ENCODE measurements at places on chromosomes 4 and X.
A peak's percentile ranks its signal among the peaks of the same experiment; 100 is the strongest.

DNA sequence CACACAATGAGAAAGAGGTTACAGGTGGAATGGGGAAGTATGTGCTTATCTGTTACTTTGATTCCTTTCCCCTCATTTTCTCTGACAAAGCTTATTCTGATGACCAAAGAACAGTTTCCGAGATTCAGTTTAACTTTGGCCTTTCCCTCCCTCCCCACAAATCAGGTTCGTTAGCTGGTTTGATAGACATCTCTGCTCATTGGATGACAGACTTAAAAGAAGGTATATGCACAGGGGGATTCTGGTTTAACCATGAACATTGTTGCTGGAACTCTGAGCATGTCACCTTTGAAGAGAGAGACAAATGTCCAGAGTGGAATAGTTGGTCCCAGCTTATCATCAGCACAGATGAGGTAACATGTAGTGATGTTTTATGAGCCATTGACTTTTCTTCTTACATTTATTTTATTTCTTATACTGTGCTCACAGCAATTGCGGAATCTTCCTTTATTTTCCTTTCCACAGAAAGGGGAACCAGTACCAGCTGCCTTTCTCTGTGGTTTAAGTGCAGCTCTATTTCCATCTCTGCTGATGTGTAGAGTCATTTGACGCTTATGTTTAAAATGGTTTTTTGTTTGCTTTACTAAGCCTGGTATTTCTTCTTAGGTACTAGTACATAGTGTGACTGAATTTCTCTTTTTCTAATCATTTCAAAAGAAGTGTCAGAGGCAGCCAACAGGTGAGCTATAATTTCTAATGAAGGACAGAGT is 125.0 kb downstream of the AKAP4 start:
- DNase-seq = no peak

DNA sequence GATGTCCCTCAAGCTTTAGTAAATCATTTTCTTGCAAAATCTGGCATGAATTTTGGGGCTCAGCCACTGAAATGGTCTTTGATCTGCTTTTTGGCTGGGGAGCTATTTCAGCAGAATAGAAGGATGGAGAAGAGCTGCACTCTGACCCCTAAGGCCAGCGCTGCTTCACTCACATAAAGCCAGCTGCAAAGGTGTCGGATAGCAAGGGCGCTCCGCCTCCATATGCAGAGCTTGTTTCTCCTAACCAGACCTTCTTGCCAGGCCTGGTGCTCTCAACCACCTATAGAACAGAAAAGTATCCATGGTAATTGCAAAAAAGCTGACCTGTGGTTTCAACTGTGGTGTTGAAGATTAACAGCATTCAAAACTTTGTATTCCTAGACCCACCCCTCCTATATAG is 24.1 kb upstream of the COQ2 start:
- no peak for DNase-seq

DNA sequence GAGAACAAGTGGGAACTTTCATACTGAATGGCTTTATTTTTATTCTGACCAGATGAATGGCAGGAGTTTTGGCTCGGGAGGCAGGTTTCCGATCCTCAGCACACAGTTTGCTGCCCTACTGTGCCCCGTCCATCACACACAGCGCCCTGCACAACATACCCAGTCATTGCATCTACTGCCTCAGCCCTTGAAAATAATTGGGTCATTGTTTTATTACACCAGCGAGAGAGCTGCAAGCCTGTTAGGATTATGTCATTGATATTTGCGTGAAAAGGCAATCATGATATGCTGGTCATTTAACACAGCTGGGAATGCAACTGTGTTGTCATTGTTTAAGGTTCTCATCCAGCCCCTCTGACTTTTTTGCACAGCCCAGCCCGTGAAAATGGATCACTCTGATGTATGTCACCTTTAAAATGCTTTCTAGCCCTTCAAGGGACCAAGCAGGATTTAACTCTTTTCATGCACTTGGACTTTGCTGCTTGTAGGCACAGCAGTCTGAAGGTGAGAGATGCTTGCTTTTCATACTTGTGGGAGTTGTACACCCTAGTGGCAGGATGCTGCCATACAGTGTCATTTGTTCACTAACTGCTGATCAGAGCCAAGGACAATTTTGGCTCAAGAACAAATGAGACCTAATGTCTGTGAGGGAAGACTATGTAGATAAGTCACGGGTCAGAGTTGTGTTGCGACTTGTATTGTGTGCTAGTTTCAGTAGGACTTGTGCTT is 62.3 kb downstream of the RTL9 start:
- no peak for DNase-seq

GRCh38 chr4:73178389-73178788 is 80.2 kb downstream of the ANKRD17 start:
- DNase-seq = no peak

DNA sequence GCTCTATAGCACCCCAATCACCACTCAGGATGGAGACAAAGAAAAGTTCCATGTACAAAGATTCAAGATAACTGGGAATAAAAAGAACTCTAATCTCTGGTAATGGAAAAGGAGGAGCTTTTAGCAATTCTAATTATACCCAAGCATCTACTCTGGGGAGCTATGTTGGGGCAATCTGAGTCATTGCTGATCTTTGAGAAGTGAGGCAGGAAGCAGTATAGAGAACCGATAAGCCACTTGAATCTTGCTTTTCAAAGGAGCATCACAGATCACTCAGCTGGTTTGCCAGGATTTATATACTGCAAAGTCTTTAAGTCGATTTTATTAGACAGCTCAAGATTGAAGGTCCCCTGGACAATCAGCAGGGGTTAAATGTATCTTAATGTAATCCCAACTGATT is 220.0 kb downstream of the ENOX2 start:
- no peak for DNase-seq

- DNase-seq = no peak
Measured at GRCh38 chr4:5678977-5679376, 29.4 kb downstream of the EVC2 start.

GRCh38 chr4:150794706-150795105 is 212.8 kb downstream of the MAB21L2 start:
- no peak for DNase-seq

DNA sequence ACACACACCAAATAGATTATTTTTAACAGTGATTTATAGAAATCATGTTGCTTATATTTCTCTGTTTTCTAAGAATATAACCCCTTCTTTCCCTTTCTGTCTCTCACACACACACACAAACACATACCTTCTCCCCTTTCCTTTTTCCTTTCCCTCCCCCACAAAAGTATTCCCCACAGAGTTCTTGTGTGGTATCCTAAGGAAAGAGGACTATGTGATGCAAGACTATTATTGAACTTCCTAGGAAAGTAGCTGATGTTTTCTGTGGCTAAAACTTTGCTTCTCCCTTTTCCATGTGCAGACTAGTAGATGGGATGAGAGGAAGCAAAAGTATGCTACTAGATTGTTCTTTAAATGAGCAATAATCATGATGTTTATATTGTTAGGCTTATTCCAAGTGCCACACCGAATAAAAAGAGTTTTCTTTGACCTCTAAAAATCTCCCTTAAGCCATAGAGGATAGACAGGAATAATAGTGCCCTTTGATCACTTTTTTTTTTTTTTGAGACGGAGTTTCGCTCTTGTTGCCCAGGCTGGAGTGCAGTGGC is 38.7 kb downstream of the CPEB2 start:
- no peak for DNase-seq

- peak; percentile 87 for DNase-seq
Measured at GRCh38 chrX:153649178-153649914, 2.3 kb downstream of the DUSP9 start.

GRCh38 chr4:26197018-26197779 is 123.6 kb upstream of the RBPJ start:
- peak; percentile 64 for DNase-seq

DNA sequence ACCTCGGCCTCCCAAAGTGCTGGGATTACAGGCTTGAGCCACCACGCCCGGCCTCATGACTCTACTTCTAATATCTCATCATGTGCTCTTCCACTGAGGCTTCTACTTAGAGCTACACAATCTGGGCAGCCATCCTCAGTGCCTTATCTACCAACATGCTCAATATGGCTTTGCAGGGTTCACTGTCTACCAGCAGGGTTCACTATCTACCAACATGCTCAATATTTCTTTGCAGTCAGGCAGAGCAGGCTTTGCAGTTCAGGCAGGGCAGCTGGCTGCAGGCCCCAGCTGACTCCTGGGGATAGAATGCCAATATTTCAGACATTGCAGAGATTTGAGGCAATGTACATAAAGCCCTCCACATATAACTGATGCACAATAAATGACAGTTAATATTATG is 47.5 kb downstream of the PKD2 start:
- DNase-seq = no peak

DNA sequence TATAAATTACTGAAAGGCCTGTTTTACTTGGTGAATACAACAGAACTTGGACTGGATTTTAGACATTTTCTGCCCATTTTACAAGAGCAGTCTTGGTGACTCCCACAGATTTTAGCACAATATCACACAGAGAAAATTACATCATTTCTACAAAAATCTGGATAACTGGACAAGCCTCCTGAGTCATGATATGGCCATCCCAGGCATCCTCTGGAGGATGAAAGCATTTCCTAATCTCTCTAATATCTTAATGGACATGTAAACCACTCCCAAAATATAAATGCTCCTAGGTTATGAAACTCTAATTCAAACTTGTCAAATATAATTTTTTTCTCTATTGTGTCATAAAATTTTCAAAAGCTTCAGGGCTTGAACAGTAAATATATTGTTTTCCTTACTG is 1170.8 kb upstream of the PCDH7 start:
- DNase-seq = no peak

GRCh38 chrX:38473701-38474100 is 87.6 kb upstream of the TSPAN7 start:
- DNase-seq = no peak

- no peak for DNase-seq
Measured at GRCh38 chr4:103207673-103208072, 9.5 kb upstream of the CENPE start.

GRCh38 chr4:29304595-29304994 is 1415.6 kb upstream of the PCDH7 start:
- DNase-seq = no peak

- DNase-seq = no peak
Measured at GRCh38 chr4:123421227-123421936, 24.8 kb downstream of the SPRY1 start.

- no peak for DNase-seq
Measured at GRCh38 chrX:19599253-19599652, 83.9 kb upstream of the MAP3K15 start.

DNA sequence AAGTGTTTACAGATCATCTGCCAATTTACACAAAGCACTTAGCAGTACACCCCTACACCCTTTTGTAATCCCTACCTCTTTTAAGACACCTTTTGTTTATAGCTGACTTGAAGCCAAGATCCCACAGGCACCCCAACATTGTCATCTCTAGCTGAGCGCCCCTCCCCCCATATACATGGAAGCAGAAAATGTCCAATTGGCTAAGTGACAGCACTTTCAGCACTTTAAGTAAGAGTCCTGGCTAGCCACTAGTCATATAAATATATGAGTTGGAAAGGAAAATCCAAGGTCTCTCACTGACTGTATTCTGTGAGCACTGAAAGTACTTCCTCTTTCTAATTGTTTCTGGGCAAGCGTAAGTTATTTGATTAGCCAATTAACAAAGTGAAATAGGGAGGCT is 108.2 kb downstream of the NSUN7 start:
- DNase-seq = no peak

DNA sequence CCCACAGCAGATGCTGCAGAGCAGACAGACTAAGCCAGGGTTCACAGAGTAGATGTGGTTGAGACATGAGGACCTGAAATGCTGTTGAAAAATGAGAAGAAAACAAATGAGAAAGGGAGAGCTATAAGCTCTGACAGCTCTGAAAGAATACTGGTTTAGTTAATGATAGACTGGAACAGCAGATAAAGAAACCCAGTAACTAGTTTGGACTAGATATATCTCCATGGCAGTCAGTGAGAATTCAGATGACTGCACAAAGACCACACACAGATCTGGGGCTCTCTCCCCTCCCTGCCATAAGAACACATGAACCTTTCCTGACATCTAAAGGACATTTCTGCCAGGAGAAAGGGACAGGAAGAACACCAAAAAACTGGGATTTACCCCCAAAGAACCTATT is 8.2 kb downstream of the NAA11 start:
- no peak for DNase-seq

DNA sequence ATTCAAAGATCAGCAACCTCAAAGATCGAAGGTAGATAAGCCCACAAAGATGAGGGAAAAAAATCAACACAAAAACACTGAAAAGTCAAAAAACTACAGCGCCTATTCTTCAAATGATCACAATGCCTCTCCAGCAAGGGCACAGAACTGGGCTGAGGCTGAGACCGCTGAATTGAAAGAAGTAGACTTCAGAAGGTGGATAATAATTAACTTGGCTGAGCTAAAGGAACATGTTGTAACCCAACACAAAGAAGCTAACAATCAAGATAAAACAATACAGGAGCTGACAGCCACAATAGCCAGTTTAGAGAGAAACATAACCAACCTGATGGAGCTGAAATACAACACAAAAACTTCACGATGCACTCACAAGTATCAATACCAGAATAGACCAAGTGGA is 231.1 kb downstream of the STPG2 start:
- DNase-seq = no peak

DNA sequence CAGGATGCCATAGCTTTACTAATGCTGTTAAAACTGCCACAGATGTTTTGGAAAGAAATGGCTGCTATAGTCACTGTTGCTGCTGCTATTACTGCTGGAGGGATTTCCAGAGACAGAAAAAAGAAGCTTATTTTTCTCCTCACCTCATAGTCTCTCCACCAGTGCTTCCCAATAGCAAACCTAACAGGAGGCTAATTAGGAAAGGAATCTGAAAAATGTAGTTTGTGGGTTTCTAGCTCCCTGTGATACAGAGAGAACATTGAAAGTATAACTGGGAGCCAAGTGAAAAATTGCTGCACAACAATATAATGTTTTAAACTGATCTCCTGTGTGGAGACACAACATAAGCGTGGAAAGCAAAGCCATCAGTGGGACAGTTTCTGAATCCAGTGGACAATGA is 8.6 kb upstream of the TSPAN7 start:
- DNase-seq = no peak

GRCh38 chr4:140152013-140152703 is 1.8 kb downstream of the MAML3 start:
- DNase-seq = peak; percentile 73

GRCh38 chr4:27568236-27568951 is 707.8 kb downstream of the STIM2 start:
- DNase-seq = no peak

DNA sequence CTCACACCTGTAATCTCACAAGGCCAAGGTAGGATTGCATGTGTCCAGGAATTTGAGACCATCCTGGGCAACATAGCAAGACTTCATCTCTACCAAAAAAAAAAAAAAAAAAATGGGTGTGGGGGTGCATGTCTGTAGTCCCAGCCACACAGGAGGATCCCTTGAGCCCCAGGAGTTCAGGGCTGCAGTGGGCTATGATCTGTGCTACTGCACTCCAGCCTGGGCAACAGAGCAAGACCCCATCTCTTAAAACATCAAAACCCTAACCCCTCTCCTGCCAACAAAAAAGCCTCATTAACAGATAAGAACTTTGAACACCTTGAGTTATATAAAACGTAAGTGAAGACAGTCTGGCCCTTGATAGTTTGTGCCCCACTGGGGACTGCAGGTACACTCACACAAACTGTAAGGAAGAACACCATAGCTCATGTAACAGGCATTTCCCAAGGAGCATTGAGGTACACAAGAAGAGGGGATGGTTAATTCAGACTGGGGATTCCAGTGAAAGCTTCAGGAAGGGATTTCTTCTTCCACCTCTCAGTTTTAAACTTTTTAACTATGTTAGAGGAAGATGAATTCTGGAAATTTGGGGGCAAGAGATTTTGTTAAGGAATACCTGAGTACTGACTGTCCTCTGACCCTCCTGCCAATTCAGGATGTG is 34.7 kb downstream of the RBPJ start:
- no peak for DNase-seq

GRCh38 chr4:27711041-27711440 is 850.4 kb downstream of the STIM2 start:
- DNase-seq = no peak

Data from GM20000 (cell line).